Astrocyte (in vitro differentiated cells and primary cell): ENCODE measurements at places on chromosomes 2 and 18. TPM values are rescaled to one million over a fixed set of nuclear protein-coding genes. Genes with fewer than 3 reads are reported as not detected.

GRCh38 chr2:24313744-24314632, 46.3 kb downstream of the ITSN2 start:
- DNase-seq = peak; percentile 45
- no peak overlapping the region for H3K4me3 ChIP-seq
- H3K27me3 ChIP-seq = no peaks in the 10 kb centered on the region

The MMADHC gene
- total RNA-seq = 122 and 125 TPM in 2 replicates

The GKN2 gene
- total RNA-seq = not detected in 2 replicates

GRCh38 chr2:11537951-11538350, 4.1 kb downstream of the GREB1 start:
- no peaks in the 10 kb centered on the region for H3K36me3 ChIP-seq
- H3K27me3 ChIP-seq = peaks cover 59% of the 10 kb centered on the region
- no peaks in the 10 kb centered on the region for H3K4me1 ChIP-seq
- no peak overlapping the region for H3K27ac ChIP-seq
- no peak overlapping the region for H3K4me3 ChIP-seq

GRCh38 chr2:170701011-170701410, 14.1 kb upstream of the SP5 start:
- no peak overlapping the region for H3K27ac ChIP-seq
- no peak overlapping the region for H3K4me3 ChIP-seq
- no peaks in the 10 kb centered on the region for H3K4me1 ChIP-seq
- H3K27me3 ChIP-seq = peaks cover 7% of the 10 kb centered on the region
- no peaks in the 10 kb centered on the region for H3K36me3 ChIP-seq

DNA sequence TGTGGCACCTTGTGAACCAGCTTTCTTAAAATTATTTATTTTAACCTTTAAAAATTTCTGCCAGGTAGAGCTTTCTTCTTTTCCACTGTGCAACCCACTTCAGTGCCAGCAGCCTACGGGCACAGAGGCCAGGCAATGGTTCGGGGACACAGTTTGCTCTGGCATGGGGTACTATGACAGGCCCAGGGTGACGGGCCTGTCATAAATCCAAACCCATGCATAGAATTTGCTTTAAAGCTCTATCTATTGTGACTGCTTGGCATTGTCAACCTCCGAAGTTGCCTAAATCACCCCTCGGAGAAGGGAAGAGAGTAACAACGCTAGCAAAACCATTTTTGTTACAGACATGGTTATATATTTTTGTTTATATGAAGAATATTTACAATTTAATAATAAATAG, 1.5 kb downstream of the ODC1 start:
- H3K4me3 ChIP-seq = peak overlapping the region; percentile 84
- peaks cover 32% of the 10 kb centered on the region for H3K36me3 ChIP-seq
- peaks cover 19% of the 10 kb centered on the region for H3K4me1 ChIP-seq
- H3K27ac ChIP-seq = peak overlapping the region; percentile 74
- no peaks in the 10 kb centered on the region for H3K27me3 ChIP-seq

The SULT1C4 gene
- total RNA-seq = 1.1 and 1.8 TPM in 2 replicates

DNA sequence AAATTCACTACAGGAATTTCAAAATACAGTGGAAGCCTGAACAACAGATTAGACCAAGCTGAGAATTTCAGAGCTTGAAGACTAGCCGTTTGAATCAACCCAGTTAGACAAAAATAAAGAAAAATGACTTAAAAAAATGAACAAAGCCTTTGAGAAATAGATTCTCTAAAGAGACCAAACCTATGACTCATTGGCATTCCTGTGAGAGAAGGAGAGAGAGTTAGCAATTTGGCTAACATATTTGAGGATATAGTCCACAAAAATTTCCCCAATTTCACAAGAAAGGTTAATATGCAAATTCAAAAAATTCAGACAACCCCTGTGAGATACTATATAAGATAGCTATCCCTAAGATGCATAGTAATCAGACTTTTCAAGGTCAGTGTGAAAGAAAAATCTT, 78.0 kb downstream of the MYO3B start:
- no peak overlapping the region for H3K4me3 ChIP-seq
- H3K27me3 ChIP-seq = no peaks in the 10 kb centered on the region
- peak; percentile 67 for DNase-seq
- no peaks in the 10 kb centered on the region for H3K36me3 ChIP-seq
- no peak overlapping the region for H3K27ac ChIP-seq
- no peaks in the 10 kb centered on the region for H3K4me1 ChIP-seq

DNA sequence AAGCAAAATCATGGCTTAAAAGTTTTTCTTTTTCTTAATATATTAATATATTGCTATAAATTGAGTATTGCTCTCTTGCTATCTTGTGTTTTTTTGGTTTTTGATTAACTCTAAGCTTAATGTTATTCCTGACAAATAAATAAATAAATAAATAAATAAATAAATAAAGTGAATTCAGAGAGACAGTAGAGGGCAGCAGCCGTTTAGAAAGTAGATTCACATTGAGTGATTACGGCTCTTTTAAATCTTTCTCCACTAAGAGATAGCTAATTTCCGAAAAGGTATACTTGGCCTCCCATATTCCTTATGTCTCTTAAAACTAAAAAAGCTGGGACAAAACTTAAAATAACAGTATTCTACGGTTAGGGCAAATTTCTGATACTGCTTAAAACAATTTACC, 34.3 kb downstream of the MSH2 start:
- no peaks in the 10 kb centered on the region for H3K4me1 ChIP-seq
- no peak overlapping the region for H3K27ac ChIP-seq
- peak; percentile 13 for DNase-seq
- H3K27me3 ChIP-seq = no peaks in the 10 kb centered on the region
- H3K4me3 ChIP-seq = no peak overlapping the region

The DIS3L2 gene
- total RNA-seq = 20.5 and 24.0 TPM in 2 replicates

The CCDC68 gene
- 2.2 and 2.4 TPM in 2 replicates for total RNA-seq

DNA sequence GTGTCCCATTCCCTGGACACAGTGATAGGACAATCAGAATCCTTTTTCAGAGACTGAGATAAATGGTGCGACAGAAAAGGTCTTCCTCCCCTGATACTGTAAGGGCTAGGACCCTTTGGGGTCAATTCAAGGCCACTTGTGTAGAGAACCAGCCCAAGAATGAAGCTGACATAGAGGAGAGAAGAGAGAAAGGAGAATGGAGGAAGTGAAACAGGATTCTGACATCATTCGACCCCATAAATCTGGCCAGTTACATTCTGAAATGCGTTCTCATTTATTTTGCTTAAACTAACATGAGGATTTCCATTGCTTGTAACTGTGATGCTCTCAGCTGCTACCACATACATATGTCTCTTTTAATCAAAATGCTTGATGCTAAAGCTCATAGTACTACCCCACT, 148.1 kb downstream of the TMEM163 start:
- no peak for DNase-seq
- H3K36me3 ChIP-seq = no peaks in the 10 kb centered on the region
- H3K27ac ChIP-seq = no peak overlapping the region

- H3K27me3 ChIP-seq = no peaks in the 10 kb centered on the region
- no peak overlapping the region for H3K4me3 ChIP-seq
- no peak overlapping the region for H3K27ac ChIP-seq
Observed at GRCh38 chr2:34288016-34288415, 688.9 kb upstream of the FAM98A start.

DNA sequence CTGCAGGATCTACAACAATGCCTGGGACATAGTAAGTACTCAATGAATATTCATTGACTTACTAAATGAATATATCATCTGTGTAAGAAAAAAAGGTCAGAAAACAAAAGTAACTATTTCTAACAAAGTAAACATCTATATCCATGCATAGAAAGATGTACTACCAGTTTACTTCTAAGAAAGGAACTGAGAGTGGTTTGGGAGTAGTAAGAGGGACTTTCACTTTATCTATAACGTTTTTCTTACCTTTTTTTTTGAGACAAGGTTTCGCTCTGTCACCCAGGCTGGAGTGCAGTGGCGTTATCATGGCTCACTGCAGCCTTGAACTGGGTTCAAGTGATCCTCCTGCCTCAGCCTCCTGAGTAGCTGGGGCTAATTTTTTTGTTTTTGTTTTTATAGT, 25.7 kb downstream of the DHX57 start:
- H3K4me1 ChIP-seq = no peaks in the 10 kb centered on the region
- no peak overlapping the region for H3K27ac ChIP-seq
- no peaks in the 10 kb centered on the region for H3K27me3 ChIP-seq
- DNase-seq = no peak

DNA sequence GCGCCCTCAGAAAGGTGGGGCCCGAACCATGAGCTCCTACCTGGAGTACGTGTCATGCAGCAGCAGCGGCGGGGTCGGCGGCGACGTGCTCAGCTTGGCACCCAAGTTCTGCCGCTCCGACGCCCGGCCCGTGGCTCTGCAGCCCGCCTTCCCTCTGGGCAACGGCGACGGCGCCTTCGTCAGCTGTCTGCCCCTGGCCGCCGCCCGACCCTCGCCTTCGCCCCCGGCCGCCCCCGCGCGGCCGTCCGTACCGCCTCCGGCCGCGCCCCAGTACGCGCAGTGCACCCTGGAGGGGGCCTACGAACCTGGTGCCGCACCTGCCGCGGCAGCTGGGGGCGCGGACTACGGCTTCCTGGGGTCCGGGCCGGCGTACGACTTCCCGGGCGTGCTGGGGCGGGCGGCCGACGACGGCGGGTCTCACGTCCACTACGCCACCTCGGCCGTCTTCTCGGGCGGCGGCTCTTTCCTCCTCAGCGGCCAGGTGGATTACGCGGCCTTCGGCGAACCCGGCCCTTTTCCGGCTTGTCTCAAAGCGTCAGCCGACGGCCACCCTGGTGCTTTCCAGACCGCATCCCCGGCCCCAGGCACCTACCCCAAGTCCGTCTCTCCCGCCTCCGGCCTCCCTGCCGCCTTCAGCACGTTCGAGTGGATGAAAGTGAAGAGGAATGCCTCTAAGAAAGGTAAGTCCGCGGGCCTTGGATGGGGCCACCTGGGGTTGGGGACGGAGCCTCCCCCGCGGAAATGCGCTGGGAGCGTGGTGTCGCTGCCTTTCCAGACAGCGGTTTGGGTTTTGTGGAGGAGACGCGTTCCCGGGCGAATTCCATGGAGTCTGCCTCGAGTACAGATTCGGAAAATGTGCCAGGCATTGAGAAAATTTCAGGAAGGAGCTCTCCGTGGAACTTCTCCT, 559 bp downstream of the HOXD1 start:
- H3K4me3 ChIP-seq = peak overlapping the region; percentile 58
- no peaks in the 10 kb centered on the region for H3K36me3 ChIP-seq
- DNase-seq = no peak
- H3K27ac ChIP-seq = no peak overlapping the region

- no peaks in the 10 kb centered on the region for H3K36me3 ChIP-seq
- H3K27ac ChIP-seq = no peak overlapping the region
- no peaks in the 10 kb centered on the region for H3K4me1 ChIP-seq
- DNase-seq = no peak
Observed at GRCh38 chr2:194705398-194705797, 951.6 kb upstream of the SLC39A10 start.

DNA sequence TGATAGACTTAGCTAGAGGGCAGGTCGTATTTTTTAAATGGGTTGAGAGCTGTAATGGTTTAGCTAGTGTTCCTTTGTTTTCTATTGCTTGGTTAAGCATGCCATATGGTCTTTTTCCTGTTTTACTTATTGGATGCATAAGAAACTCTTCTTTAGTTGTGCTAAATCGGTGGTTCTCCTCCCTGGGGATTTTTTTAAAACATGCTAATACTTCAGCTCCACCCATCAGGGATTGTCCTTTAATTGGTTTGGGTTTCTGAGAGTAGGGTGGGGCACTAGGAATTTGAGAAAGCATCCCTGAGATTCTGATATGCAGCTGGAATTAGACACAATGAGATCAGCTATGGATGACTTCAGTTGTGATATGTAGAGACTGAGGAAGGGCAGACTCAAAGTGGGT, 497.2 kb downstream of the THSD7B start:
- no peaks in the 10 kb centered on the region for H3K27me3 ChIP-seq
- H3K36me3 ChIP-seq = no peaks in the 10 kb centered on the region
- H3K4me3 ChIP-seq = no peak overlapping the region

DNA sequence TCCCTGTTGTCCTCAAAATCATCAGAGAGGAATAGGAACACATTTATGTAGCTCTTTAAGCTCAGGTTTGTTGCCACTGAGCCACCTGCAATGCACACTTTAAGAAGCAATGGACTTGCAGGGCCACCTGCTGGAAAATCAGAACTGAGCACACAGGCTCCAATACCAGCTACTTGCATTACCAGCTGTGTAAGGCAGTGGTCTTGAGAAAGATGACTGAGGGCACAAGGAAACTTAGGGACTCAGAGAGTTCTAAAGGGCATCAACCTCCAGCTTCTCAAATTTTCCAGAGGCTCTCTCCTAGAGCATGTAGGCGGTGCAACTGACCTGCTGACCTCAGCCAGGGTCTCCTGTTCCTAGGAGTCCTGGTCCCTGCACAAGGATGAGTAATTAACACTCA, 2.5 kb upstream of the CNDP2 start:
- H3K27ac ChIP-seq = no peak overlapping the region
- H3K4me1 ChIP-seq = peaks cover 6% of the 10 kb centered on the region
- H3K4me3 ChIP-seq = no peak overlapping the region
- H3K36me3 ChIP-seq = no peaks in the 10 kb centered on the region

- no peak for DNase-seq
- no peak overlapping the region for H3K27ac ChIP-seq
- no peak overlapping the region for H3K4me3 ChIP-seq
- H3K4me1 ChIP-seq = no peaks in the 10 kb centered on the region
Observed at GRCh38 chr2:95376311-95377215, 25.9 kb upstream of the FAHD2A start.

DNA sequence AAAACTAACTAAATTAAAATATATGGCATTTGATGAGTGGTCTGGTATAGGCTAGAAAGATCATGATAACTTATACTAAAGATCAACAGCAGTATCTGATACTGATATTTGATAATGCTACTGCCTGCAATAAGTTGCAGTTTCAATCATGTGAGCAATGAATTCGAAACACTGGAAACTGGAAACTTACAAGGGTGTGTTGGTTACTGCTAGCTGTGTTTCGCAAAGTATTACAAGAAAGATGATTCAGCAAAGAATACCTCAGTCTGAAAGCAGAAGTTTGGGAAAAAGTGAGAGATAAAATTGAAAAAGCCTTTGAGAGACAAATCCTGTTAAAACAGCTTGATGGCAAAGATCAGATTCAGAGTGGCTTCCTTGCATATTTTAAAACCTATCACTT, 294.5 kb downstream of the CCDC178 start:
- no peaks in the 10 kb centered on the region for H3K36me3 ChIP-seq
- no peak overlapping the region for H3K27ac ChIP-seq
- H3K27me3 ChIP-seq = no peaks in the 10 kb centered on the region
- H3K4me1 ChIP-seq = no peaks in the 10 kb centered on the region
- H3K4me3 ChIP-seq = no peak overlapping the region

DNA sequence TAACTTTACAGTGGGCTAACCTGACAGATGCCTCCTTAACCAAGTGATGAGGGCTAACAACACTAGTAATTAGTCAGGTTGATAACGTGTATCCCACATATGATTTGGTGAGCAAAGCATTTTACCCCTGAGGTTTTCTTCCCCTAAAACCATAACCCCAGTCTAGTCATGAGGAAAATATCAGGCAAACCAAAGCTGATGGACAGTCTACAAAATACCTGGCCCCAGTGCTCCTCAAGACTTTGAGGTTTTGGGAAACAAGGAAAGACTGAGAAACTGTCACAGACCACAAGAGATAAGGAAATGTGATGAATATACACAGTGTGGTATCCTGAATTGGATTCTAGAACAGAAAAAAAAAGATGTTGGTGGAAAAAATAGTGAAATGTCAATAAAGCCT, 28.5 kb downstream of the MAP3K20 start:
- no peak overlapping the region for H3K4me3 ChIP-seq
- H3K27ac ChIP-seq = no peak overlapping the region
- peak; percentile 84 for DNase-seq
- H3K27me3 ChIP-seq = no peaks in the 10 kb centered on the region
- H3K36me3 ChIP-seq = no peaks in the 10 kb centered on the region
- H3K4me1 ChIP-seq = peaks cover 8% of the 10 kb centered on the region
